ENCODE measurements at places on chromosomes 2 and 18.

GRCh38 chr18:30016179-30016578, 1026.4 kb downstream of the DSC3 start:
- DNase-seq = no peak

GRCh38 chr18:21000667-21001066, 110.9 kb downstream of the ROCK1 start:
- no peak for DNase-seq

DNA sequence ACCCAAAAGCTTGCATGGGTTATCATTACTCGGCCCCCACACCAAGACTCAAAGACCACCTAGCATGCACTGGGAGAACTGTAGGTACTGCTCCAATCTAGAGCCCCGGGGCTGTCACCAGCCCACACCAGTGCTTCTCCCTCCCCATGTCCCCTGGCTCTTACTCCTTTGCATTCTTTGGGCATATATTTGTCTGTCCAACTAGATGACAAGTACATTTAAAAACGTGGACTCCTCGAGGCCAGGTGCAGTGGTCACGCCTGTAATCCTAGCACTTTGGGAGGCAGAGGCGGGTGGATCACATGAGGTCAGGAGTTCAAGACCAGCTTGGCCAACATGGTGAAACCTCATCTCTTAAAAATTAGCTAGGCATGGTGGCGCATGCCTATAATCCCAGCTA, 7.8 kb downstream of the AFG3L2 start:
- DNase-seq = no peak

DNA sequence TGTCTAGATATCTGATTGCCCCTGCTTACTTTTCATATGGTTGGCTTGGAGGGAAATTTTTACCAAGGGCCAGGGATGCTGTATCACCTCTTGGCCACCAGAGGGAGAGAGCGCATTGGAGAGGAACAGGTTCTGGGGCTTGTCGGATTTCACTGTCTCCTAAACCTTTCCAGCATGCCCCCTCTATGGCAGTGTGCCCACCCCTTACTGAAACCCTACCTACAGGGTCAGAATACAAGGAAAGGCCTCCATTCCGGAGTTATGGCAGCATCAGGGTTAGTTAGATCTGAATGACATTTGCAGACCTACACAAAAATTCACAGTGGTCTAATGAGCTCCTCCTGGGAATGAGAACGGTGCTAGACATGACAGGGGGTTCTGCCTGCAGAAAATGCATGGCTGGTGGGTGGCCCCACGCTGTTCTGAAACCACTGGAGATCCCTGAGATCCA, 5.8 kb downstream of the SLC14A2 start:
- DNase-seq = peak; percentile 14

GRCh38 chr2:190036071-190036470, 26.5 kb downstream of the MSTN start:
- DNase-seq = no peak

DNA sequence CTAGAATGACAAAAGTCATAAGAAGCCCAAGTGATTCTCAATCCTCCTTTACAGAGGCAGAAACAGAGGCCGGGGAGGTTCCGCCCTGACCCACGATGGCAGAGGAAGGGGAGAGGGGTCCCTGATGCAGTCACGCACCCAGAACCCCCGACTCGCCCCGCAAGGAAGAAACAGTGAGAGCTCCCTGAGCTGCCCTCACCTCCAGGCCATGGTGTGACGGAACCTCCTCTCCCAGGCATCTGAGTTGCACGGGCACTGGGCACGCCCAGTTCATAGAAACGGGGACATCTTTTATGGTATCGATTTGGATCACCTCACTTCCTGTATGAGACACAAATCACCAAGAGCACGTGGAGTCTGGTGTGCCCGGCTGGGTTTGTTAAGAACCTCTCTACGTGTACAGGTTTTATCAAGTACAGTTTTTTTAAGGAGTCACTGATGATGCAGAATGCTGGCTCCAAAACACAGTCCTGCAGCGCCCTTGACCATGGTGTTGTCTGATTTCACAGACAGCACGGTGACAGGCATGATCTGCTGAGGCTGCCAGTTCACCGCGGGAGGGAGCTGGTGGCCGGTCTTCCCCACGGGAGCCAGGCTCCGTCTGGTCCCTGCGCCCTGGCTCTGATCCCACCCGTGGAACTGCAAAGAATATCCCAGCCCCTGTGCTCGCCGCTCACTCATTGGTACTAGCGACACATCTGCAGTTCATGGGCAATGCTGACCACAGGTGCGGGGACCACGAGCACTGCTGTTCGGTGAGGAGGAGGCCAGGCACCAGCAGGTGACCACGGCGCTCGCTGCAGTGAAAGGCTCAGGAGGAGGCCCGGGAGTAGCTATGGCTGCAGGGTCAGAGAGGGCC, 35.6 kb downstream of the PXDN start:
- DNase-seq = no peak

DNA sequence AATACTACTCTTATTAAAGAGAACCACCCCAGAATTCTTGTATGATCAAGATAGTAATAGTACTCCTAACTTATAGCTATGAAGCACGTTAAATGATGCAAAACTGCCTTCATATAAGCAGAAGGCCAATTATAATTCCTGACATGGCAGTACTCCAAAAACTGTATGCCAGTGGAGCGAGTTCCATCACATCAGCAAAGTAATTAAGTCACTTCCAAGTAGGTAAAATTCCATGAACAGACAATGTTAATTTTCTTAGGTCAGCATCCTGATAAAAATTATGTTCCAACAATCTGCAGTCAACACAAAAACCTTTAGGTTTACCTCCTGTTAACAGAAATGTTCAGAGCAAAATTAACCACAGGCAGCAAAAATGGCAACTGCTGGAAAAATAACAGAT, 136.7 kb downstream of the CDH2 start:
- no peak for DNase-seq

DNA sequence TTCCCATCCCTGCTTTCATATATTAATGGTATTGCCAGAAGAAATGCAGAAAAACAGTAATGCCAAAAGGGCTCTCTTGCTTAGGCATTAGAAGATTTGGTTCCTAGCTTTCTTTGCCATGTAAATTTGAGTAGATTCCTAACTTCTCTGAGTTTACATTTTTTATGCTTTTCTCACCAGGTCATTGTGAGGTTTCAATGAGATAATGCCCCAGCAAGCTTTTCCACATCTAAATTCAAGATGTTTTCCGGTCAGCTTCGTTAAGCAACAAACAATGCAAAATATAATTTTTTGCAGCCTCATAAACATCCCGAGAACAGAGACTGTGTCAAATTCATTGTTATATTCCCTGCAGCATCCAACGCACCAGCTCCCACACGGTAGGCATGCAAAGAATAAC, 44.9 kb downstream of the NCKAP5 start:
- DNase-seq = no peak

- DNase-seq = no peak
Observed at GRCh38 chr18:31795747-31796146, 35.1 kb upstream of the SLC25A52 start.

DNA sequence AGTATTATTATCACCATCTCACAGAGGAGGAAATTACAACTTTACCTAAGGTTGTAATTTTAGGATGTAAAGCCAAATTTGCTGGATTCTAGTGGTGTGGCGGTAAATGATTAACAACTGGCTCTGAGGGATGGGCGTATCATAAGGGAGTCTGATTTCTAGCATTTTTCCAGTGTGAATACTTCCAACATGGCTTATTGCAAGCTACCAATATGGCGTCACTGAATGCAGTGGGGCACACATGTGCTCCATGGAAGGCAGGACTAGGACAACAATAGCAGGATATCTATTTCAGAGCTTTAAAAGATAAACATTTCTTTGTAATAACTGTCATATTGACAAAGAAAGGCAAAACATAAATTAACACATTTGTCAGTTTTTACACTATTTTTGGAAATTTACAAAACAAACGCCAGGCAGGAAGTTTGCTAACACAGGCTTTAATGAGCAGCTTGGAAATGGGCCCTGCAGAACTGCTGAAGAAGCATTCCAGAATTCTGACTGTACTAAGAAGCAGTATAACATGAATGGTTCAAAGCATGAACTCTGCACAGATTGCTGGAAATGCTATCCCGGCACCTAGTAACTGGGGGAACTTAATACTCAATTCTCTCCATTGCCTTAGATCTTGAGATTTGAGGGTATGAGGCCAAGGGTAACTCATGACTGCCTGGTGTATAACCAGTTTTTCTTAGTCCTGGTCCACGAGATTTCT, 439.3 kb upstream of the MAP2 start:
- no peak for DNase-seq

DNA sequence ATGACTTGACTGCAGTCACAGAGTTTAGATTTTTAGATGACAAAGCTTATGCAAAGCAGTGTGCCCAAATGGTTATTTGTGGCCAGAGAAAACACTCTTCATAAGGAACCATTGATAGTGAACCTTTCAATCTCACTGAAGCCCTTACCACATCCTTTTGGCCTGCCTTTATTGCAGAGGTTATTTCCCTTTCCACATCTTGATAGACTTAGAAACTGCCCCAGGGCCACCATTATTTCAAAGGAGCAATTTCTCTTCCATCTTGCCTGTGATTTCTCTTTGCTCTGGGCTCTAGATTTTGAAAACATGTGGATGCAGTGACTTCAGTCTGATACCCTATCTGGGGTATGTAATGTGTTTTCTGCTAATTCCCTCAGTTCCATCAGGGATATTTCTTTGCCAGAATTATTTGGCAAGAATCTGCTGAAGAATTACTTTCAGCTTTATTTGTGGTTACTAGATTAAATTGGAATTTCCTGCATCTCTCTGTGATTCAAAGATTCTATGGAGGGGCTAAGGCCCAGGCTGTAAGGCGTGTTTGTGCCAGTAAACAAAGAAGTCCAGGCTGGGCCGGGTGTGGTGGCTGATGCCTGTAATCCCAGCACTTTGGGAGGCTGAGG, 51.0 kb downstream of the MOGAT1 start:
- no peak for DNase-seq

- DNase-seq = no peak
Observed at GRCh38 chr2:72731116-72731515, 94.7 kb downstream of the EXOC6B start.

DNA sequence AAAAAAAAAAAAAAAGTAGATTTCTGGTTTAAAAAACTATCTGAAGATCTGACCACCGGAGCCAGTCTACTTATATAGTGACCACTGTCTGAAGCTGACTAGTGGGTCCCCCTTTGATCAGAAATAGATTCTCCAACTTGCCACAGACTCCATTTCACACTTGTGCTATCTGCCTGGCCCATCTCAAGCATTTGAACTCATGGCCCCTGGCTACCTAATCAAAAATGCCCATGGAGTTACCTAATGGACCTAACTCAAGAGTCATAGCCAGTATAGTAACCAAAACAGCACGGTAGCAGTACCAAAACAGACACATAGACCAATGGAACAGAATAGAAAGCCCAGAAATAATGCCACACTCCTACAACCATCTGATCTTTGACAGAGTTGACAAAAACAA, 17.0 kb upstream of the ATL2 start:
- no peak for DNase-seq

DNA sequence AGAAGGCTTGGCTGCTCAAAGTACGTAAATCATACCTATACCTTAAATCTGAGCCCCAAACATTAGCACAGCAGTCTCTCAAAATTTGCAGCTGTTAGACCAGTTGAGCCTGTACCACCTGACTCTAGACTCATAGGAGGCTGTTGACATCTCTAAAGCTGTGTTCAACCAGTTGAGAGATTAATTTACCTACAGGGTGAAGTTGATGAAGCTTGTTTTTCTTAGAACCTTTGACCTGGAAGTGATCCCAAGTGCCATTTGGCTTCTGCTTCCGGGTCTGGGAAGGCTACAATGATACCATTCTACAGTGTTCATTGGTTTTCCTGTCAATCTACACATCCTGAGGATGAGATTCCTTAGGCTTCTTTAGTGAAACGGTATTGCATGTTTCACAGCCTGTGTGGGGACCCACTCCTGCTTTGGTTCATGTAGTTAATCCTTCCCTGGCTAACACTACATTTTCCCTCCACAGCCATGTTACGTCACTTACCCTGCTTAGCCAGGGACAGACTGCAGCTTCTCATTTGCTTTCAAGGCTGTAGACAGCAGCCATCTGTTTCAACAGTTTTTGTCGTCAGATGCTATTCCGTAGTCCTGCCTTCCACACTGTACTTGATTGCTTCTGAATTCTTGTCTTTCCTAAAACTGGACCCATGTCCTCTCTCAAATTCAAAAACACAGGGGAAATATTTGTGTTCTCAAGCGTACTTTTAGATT, 4.7 kb upstream of the IL1RL2 start:
- no peak for DNase-seq

DNA sequence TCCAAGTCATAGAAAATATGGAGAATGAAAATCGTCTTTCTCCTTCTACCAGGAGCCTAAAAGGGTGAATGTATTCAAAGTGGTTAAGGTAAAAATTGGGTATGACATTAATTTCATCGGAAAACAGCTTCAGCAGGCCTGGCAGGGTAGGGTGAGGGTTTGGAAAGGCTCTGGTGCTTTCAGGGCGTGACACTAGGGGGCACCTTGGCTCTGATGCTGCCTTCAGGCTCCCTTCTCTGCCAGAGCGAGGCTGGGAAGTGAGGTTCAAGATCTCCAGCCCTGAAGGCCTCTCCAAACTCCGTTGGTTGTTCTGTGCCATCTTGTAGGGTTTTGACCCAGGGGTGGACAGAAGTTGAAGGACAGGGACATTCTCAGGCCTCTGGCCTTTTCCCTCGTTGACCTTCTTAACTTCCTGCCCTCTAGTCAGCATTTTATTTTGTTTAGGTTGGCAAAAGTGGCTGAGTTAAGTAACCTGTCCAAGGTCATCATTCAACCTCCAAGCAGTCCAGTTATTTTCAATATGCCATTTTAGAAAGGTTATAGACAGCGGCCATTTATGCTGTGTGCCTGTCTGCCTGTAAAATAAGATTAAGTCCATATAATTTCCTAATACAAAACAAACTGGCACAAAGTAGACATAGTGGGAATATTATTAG, 40.3 kb downstream of the EML6 start:
- DNase-seq = no peak

DNA sequence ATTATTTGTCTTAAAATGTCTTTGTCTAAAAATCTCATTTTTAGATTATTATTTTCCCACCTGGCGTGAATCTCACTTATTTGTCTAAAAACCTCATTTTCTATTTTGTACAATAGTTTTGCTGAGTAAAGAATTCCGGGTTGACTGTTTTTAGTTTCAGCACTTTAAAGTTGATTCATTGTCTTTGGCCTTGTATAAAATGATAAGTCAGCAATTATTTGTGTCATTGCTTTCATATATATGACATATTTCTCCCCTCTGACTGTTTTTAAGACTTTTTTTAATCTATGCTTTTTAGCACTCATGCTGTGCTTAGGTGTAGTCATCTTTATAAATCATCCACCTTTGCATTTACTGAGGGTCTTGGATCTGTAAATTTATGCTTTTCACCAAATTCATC, 92.1 kb upstream of the DOK6 start:
- no peak for DNase-seq

DNA sequence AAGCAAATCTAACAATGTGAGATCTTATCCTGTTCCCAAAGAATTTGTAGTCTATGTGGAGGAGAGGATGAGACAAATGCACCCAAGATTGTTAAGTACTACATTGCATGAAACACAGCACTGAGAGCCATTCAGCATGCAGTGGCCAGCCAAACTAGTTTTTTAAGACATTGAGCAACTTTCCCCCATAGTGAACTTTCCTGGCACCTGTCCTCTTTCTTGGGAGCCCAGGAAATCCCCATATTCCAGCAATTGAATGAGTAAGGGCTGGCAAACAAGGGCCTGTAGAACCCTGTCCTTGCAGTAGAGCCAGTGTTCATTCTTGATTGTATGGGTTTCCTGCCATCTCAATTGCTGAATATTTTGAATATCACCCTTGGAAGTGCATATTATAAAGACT, 58.8 kb upstream of the FIGN start:
- no peak for DNase-seq
